GM12891 (cell line): ENCODE measurements at places on chromosomes 5 and 9.

GRCh38 chr5:4387290-4387689, 752.8 kb upstream of the ADAMTS16 start:
- DNase-seq, result no peak

DNA sequence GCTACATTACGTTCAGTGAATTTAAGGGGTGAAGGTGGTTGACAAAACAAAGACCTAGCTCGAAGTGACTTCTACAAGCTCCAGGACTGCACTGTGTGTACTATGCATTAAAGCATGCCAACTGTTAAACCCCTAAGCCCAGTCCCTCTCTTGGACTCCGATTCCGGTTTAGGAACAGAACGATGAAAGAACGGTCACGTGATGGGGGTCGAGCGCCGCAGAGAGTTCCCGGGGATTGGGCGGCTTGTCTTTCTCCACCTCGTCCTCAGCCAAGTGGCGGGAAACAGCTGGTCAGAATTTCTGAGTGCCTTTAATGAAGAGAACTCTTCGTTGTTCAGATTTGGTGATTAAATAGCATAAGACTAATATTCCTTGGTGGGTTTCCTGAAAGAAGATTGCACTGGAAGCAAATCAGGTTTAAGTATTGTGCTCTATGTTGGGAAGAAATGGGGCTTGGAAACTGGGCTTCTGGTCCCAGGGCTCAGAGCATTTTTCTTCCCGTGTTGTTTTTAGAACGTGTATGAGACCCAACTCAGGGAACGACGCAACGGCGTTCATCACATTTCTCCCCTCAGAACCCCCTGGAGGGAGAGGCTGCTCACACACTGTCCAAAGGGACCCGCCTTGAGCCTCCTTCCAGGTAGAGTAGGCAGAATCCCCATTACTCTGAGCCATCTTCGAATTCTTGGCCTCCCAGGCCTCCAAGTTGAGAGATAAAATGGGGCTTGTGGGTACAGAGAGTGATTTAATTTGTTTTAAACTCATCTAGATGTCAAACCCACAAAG, 25.3 kb downstream of the IRX2 start:
- no peak for DNase-seq

GRCh38 chr5:98927242-98927988, 1.4 kb downstream of the CHD1 start:
- DNase-seq, result no peak

GRCh38 chr5:124683917-124684555, 62.4 kb downstream of the ZNF608 start:
- no peak for DNase-seq

GRCh38 chr9:70352802-70353201, 61.7 kb downstream of the KLF9 start:
- DNase-seq, result no peak

- no peak for DNase-seq
These were observed 9.0 kb downstream of the ANXA6 start for GRCh38 chr5:151148583-151148982.

DNA sequence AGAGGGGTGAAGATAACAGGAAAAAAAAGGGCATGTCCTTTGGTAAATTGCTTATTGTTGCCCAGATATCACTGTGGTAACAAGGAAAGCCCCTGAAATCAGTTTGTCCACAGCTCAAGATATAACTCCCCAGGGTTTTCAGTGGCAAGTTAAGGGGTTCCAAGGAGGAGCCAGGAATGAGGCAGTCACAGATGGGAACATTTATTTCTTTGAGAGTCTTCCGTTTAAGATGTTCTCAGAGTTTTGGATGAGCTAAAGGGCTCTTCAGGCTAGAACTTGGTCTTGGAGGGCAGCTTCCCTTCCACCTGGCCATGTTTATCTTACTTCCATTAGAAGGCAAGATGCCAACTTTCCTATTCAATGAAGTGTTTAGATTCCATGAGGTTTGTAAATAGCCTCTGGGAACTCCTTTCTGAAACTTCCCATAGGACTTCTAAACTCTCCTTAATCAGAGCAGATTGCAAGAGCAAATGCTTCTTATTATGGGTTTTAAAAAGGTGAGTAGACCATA, 277.6 kb upstream of the TNC start:
- no peak for DNase-seq

- no peak for DNase-seq
These were observed 66.1 kb downstream of the FBXL17 start for GRCh38 chr5:108315829-108316228.

GRCh38 chr5:32290922-32291321, 21.8 kb downstream of the MTMR12 start:
- no peak for DNase-seq
